HFFc6 (cell line): ENCODE measurements at places on chromosomes 16 and 17.
A peak's percentile ranks its signal among the peaks of the same experiment; 100 is the strongest.

DNA sequence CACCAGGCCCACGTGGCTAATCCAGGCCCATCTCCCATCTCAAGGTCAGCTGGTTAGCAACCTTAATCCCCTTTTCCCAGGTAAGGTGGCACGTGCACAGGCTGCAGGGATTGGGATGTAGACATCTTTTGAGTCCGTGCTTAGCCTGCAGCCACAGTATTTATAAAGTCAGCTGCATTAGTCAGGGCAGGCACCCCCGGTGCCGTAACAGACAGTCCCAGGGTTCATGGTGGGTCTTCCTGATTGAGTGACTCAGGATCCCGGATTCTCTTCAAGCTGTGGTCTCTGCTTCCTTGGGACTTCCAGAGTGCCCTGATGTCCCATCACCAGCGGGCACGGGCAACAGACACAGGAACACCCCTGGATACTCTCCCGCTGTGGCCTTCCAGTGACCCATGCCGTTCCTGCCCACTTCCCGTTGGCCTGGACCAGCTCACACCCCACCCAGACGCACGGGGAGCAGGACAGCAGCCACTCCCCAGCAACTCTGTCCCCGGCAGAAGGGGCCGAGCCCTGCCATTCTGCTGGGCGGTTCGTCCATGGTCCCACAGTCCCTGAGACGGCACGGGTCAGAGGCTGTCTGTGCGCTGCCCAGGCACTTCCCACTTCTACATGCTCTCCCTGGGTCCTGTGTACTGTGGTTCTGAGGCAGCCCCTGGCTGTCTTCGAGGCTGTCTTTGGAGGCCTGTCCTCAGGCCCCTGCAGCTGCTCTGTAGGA lies 248.6 kb upstream of the GSE1 start:
- peak; percentile 50 for DNase-seq

DNA sequence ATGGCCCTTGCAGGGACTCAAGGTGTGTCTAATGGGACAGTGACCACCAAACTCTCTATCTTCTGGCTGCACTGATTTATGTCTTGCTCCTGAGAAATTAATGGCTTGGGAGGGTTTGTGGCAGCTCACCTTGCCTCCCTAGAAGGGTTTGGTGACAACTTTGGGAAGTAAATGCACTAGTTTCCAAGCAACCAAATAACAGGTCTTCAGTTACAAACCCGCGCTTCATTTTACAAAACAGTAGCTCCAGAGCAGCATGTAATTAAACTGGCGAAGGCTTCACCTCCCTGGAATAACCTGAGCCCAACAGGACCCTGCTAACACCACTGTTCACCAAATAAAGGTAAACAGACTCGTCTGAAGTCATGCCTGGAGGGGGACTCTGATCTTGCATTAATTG lies 318.3 kb downstream of the SLC39A11 start:
- no peak for DNase-seq

DNA sequence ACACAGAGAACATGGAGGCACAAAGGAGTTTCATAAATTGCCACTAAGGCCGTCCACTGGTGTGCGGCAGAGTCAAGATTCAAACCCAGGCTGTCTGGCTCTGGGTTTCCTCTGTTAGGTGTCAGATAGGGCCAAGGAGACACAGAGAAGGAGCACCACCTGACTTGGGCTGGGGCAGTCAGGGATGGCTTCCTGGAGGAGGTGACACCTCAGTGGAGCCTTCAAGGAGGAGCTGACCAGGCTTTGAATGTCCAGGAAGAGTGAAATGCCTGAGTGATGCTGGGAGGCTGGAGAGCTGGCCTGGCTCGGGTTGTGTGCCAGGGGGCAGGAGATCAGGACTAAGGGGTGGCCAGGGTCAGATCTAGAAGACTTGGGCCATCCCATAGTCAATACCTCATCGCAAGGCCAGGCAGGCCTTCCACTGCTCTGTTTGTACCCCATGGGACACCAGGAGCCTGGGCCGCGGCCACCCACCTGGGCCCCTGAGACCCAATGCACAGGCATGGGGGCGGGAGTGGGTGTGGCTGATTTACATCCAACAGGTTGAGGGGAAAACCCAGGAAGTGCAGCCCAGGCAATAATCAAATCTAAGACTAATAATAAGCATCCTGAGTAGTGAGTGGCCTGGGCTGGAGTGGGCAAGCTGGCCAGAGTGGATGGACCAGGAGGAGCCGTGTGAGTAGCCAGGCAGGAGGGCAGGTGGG lies 73.7 kb downstream of the USP22 start:
- no peak for DNase-seq

- DNase-seq, result no peak
Observed at GRCh38 chr16:85358704-85359146, 246.5 kb upstream of the CIBAR2 start.

DNA sequence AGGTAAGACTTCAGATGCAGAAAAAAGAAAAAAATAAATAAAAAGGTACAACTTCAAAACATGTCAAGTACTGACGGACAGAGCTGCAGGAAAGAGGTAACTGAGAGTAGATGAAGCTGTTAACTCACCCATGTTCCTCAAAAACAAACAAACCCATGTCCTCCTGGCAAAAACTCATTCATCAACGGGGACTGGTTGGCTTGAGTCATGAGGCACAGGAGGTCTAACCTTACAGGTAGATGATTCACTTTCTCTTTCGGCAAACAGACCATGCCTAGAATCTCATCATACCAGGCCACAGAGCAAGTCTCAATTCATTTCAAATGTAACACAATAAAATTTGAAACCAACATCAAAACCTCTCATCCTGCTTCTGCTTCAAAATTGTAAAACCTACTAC lies 12.3 kb upstream of the FASN start:
- no peak for DNase-seq

DNA sequence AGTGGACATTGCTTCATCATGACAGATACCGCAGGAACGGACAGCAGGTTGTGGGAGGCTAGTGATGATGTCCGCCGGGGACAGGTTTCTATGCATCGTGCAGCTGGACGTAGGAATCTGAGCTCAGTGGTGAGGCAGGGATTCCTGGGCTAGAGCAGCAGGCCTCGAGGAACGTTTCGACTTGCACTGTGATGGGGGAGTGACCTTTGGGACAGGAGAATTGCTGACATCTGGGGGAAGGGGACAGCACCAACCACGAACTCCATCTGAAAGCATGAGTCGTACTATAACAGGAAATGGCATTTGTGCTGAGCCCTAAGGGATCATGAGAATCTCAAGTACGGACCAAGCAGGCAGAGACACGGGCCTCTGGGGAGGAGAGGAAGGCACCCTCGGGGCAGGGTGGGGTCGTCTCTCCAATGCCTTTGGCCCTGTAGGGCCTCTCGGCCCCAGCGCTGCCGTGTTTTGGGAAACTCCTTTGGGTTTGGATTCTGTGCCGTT lies 65.8 kb upstream of the ENDOV start:
- no peak for DNase-seq

GRCh38 chr16:81477697-81478693 lies 33.4 kb downstream of the CMIP start:
- DNase-seq, result no peak

DNA sequence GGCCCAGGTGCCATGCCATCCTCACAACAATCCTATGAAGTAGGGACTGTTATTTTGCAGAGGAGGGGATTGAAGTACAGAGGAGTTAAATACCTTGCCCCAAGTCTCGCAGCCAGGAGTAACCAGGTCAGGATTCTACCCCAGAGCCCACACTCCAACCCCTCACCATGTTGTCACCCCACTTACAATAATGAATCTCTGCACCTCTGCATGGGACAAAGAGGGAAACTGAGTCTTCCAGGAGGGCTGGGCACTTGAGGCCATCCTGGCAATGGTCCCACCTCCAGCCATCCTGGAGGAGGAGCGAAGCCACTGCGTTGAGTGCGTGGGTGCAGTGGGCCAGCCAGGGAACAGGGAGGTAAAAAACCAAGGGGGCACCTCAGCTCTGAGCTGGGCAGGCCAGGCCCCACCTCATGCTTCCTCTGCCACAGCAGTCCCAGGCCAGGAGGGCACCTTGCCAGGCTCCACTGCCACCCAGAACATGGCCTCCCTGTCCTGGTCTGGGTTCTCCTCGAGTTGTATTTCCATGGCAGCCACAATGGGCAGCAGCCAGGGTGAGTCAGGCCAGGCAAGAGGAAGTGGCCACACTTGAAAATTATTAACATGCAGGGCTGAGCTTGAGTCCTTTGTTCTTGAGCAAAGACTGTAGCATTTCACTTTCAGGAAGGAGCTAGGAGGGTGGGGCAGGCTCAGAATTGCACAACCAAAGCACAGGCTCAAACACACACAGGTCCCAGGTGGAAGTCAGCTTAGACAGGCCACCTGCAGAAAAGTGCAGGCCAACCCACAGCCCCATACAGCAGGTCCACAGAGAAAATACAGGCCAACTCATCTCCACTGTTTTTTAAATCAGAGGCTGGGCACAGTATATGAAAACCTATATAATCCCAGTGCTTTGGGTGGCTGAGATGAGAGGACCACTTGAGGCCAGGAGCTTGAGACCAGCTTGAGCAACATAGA lies 52.1 kb downstream of the CUEDC1 start:
- peak; percentile 80 for DNase-seq

GRCh38 chr17:40260528-40260927 lies 27.2 kb upstream of the CDC6 start:
- no peak for DNase-seq

- DNase-seq, result no peak
Observed at GRCh38 chr16:49049644-49050043, 232.0 kb downstream of the CBLN1 start.

DNA sequence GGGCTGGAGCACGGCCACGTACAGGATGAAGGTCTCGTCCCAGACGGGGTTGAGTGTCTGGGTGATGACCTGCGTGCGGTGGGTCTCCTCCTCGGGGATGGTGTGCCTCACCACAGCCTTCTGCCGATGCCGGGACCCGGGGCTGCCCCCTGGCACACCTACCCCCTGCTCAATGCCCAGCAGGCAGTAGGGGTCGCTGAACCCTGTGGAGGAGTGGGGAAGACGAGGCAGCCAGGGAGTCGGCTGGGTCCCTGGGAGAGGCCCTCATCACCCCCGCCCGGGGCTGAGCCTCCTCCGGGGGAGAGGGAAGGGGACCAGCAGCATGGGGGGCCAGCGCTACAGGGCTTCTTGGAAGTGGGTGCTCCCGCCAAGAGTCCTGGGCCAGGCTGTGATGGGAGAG lies 1.8 kb downstream of the UNC13D start:
- no peak for DNase-seq

GRCh38 chr17:18917506-18918032 lies 34.4 kb upstream of the SLC5A10 start:
- no peak for DNase-seq

GRCh38 chr16:47779201-47780016 lies 318.3 kb downstream of the PHKB start:
- DNase-seq, result no peak

GRCh38 chr16:49839017-49839825 lies 16.7 kb downstream of the ZNF423 start:
- DNase-seq, result no peak

DNA sequence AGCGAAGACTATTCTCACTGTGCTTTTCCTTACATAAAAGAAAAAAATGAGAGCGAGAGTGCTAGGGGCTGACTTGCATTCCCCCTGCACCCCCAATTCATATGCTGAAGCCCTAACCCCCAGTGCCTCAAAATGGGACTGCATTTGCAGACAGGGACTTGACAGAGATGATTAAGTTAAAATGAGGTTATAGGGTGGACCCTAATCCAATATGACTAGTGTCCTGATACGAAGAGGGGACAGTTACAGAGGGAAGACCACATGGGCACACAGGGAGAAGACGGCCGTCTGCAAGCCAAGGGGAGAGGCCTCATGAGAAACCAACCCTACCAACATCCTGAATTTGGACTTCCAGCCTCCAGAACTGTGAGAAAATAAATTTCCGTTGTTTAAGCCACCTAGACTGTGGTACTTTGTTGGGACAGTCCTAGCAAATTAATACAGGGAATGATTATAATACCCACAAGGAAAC lies 1.6 kb upstream of the TMEM220 start:
- no peak for DNase-seq

DNA sequence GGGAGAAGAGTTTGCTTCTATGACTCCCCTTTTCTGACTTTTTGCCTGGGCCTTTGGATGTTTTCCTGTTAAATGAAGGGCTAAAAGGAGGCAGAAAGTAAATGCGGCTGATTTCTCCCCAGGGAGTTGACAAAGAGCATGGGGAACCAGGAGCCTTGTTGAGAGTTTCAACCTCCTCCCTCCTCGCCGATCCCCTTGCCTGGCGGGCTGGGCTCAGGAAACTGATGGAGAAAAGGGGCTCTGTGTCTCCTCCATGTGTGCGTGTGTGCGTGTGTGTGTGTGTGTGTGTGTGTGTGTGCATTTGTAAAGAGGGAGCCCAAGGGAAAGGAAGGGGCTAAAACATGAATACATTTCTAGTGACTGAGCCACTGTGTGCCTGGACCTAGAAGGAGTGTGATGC lies 94.5 kb downstream of the ZDHHC7 start:
- DNase-seq, result no peak

- DNase-seq, result peak; percentile 98
Observed at GRCh38 chr17:27384261-27384701, 72.0 kb upstream of the KSR1 start.

GRCh38 chr17:29566473-29567303 lies at the start of gene ABHD15:
Gene ABHD15, minus strand, starts transcription at chr17:29567037. Its CDS starts 71 bp downstream, at chr17:29566966.
- DNase-seq, result peak; percentile 25

- no peak for DNase-seq
Observed at GRCh38 chr16:50830698-50831097, 88.8 kb downstream of the CYLD start.

GRCh38 chr16:30354423-30355143 lies 525 bp downstream of the CD2BP2 start:
- DNase-seq, result no peak

- no peak for DNase-seq
Observed at GRCh38 chr17:27807567-27808470, 7.5 kb upstream of the NOS2 start.

GRCh38 chr17:80526116-80526910 lies 18.3 kb upstream of the RPTOR start:
- DNase-seq, result no peak

- peak; percentile 51 for DNase-seq
Observed at GRCh38 chr17:32192379-32192778, 50.1 kb downstream of the RHOT1 start.

DNA sequence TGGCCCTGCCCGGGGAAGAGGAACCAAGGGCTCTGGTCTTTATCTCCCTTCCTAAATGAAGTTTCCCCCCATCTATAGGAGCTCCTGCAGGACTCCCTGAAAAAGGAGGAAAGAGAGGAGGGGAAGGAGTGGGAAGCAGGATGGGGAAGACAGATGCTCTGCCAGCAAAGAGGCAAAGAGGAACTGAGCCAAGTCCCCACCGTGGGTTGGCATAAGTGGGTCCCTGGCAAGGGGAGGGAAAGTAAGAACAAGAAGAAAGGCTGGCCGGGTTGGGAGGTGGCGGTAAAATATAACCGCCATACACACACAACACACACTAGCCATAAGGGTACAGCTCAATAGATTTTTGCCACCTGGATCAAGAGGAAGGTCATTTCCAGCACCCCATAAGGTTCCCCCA lies 6.1 kb upstream of the EIF1 start:
- no peak for DNase-seq

DNA sequence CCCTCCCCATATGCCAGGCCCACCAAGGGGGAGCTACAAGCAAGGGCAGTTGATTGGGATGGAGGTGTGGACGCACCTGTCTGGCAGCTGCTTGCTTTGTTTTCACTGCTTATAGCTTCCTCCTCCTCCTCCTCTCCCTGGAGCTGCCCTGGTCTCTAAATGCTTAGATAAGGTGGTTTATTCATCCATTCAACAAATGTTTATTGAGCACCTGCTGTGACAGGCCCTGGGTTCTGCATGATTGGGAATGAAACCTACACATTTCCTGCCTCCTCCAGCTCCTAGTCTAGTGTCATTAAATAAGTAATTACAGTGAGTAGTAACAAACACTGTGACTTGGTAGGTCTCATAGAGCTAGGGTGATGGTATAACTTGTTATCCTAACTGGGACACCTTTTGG lies 17.4 kb upstream of the MAP3K14 start:
- DNase-seq, result no peak

GRCh38 chr17:18124345-18125126 lies 16.0 kb downstream of the MYO15A start:
- no peak for DNase-seq
